ENCODE measurements at places on chromosomes 13 and 19. TPM values are rescaled to one million over a fixed set of nuclear protein-coding genes. Genes with fewer than 3 reads are reported as not detected.

Gene CYP2F1
- not detected for total RNA-seq

Gene BAX
- 15.3 TPM for total RNA-seq

Gene SLITRK5
- total RNA-seq, result 0.33 TPM

Gene LRRC8E
- total RNA-seq, result 2.6 TPM

DNA sequence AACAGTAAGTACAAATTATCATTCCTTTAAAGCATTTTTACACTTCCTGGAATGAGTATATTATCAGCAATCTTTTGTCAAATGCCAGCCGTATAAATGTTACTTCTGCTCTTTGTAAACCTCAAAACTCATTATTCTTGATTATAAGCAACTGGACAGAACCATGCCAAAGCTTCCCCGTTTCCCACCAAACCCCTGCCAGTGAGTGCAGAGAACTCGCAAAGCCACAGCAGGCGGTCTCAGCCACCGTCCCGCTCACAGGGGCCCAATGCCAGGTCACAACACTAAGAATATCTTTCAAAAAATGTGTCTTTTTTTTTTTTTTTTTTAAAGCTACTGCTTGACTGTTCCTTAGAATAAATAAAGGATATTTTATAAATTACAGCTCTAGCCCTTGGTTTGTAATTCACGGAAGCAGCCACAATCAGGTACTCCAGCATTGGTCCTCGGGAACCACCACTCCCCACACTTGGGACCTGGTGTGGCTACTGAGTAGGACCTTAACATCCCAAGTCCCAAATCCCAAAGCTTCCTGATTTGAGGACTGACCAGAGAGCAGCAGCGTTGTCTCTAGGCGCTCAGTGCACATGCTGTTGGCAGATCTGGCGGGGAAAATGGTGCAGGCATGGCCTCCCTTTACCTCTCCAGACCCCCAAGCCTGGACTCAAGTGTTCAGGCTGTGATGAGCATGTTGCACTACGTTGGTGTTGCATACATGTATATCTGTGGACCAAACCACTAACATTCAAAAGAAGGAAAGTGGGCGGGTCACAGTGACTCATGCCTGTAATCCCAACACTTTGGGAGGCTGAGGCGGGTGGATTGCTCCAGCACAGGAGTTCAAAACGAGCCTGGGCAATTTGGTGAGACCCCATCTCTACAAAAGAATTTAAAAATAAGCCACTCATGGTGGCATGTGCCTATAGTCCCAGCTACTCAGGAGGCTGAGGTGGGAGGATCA, 19.0 kb downstream of the KCTD15 start:
- no peak for DNase-seq

- no peak for DNase-seq
These were observed 91.5 kb downstream of the TSC22D1 start for GRCh38 chr13:44484562-44485138.

DNA sequence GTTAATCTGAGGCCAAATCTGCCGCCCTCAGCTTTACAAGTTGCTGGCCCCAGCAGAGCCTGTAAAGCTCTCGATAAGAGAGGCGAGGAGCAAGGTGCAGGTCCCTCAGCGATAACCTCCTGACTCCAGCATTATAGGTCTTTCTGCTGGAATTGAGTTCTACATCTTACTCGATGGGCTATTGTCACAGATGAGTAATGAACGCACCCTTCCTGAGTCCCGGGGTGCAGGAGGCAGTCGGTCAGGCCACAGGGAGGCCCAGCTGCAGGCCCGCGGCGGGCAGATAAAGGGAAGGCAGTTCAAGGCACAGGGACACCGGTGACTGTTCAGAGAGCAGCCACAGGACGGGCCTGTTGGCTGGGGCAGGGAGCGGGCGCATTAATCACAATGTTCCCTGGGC, 157.6 kb upstream of the OBI1 start:
- DNase-seq, result no peak

DNA sequence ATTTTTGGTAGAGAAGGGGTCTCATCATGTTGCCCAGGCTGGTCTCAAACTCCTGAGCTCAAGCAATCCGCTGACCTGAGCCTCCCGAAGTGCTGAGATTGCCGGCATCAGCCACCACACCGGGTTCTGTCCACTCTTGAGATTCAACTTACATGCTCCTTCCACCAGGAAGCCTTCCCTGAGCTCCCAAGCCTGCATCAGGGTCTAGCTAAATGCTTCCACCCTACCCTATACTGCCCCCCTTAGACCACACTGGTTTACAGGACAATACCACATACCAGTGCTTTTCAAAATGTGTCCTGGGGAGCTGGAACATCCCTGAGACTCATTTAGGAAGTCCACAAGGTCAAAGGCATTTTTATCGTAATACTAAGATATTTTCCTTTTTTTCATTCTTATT, 15.1 kb upstream of the CACNG8 start:
- no peak for DNase-seq

DNA sequence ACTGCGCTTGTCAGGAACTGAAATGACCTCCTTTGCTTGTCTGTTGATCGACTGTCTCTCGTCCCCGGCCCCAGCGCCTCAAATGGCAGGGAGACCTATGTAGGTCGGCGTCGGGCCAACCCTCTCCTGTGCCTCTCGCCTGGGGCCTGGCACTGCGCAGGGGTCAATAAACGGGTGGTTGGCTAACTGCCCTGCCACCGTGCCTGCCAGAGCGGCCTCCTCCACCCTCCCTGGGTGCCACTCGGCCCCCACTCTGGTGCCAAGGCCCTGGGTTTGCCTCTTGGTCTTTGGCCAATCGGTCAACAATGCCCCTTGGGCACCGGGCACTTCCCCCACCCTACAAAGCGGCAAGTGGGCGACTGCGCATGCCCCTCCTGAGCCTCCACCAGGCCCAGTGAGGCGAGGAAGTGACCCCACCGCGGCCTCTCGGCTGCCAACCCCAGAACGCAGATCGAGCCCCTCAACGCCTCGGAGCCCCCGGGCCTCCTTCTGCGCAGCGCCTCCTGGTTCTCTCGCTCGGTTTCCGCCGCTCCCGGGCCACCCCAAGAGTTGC, 1.1 kb downstream of the KEAP1 start:
- DNase-seq, result peak; percentile 95

GRCh38 chr19:11125994-11126685, 29.4 kb downstream of the SPC24 start:
- DNase-seq, result peak; percentile 80

DNA sequence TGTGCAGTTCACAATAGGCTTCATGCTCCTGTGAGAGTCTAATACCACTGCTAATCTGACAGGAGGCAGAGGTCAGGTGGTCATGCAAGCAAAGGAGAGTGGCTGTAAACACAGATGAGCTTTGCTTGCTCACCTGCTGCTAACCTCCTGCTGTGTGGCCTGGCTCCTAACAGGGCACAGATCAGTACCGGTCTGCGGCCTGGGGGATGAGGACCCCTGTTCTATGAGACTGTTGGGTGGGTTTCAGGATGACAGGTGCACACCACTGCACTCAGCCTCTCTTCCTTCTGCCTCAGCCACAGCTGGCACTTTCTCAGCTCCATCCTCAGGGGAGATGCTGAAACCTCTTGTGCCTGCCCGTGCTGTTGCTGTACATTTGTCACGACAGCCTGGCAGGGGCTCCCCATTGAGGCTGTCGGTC, 9.7 kb downstream of the CLEC4G start:
- DNase-seq, result no peak

DNA sequence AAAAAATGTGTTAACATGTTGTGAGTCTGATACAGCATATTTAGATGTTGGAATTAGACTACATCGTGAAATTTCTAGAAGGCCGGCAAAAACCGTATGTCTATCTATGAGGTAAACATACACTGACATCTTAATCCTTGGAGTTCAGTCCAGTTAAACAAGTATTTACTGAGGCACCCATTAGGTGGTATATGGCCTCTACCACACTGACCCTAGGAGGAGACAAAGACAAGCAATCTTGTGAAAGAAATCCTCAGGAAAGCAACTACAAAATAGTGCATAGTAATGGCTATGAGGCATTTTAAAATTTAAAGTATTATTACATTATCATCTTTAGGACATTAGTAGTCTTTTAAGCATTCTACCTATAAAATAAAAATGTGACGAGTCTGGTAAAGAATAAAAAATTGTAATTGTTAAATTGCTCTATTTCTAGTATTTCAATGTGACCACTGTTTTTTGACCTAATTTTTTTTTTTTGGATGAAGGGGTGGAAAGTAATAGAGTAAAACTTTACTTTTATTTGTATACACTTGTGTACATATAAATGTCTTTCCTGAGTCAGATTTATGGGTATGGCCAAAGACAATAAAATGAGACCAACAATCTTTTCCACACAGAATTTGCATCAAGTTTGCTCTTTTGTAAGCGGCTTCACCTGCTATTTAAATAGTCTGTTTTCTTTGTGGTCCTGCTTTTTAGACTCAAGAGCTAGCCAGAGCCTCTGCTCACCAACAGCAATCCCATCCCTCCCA, 50.5 kb downstream of the KATNAL1 start:
- no peak for DNase-seq

- no peak for DNase-seq
These were observed 1.5 kb upstream of the ERICH4 start for GRCh38 chr19:41441321-41441945.

DNA sequence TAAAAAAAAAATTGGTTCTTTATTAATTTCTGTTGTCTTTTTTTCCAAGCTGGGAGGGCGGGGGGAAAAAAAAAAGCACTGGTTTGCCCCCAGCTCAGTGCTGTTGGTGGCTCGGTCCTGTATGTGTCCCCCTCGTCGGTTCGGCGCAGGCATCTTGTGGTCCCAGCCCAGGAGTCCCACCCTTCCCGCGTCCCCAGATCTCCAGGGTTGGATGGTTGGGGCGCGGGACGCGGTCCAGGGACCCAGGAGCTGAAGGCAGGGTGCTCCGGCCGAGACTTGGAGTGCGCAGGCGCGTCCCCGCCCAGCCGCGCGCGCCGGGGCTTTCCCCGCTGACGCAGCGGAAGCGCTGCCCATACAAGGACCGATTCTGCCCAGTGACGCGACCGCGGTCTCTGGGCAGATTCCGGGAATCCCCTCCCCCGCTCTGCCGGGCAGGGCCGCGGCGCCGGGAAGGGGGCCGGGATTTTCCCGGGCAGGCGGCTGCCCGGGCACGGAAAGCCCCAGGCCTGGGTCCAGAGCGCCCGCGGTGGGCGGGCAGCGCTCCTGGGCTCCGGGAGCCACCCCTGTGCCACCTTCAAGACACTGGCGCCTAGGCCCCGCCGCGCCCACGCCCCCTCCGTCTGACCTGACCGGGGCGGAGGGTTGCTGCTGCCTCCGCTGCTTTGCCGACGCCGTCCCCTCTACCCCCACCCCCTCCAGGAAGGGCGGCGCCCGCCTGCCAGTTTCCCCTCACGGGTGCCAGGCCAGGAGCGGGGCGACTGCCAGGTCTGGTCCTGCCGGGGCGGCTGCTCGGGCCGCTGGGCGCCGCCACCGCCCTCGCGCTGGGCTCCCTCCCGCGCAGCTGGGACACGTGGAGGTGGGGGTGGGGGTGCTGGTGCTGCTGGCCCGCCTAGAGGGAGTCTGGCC, 2.3 kb downstream of the JUNB start:
- DNase-seq, result peak; percentile 96

- peak; percentile 2 for DNase-seq
These were observed 74.0 kb upstream of the KCTD15 start for GRCh38 chr19:33722456-33723239.

GRCh38 chr13:30033681-30034457, 183.5 kb upstream of the UBL3 start:
- DNase-seq, result no peak

DNA sequence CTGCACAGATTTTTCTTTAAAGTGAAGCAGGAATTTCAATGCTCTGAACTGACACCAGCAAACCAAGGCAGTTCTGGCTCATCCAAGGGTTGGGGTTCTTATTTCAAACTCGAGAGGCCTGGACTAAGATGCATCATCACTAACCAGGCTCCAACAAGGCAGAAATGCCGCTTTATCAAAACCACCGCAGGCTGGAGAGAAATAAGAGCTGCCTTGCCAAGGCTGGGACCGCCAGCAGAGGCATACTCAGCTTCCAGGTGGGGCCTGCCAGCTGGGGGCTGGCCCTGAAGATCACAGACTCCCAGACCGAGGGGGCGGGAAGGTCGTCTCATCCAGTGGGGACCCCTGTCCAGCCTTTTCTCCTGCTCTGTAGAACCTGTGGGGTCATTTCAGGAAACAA, 37.4 kb upstream of the GAS6 start:
- peak; percentile 2 for DNase-seq

- DNase-seq, result no peak
These were observed 14.6 kb downstream of the GTPBP3 start for GRCh38 chr19:17351815-17352435.

DNA sequence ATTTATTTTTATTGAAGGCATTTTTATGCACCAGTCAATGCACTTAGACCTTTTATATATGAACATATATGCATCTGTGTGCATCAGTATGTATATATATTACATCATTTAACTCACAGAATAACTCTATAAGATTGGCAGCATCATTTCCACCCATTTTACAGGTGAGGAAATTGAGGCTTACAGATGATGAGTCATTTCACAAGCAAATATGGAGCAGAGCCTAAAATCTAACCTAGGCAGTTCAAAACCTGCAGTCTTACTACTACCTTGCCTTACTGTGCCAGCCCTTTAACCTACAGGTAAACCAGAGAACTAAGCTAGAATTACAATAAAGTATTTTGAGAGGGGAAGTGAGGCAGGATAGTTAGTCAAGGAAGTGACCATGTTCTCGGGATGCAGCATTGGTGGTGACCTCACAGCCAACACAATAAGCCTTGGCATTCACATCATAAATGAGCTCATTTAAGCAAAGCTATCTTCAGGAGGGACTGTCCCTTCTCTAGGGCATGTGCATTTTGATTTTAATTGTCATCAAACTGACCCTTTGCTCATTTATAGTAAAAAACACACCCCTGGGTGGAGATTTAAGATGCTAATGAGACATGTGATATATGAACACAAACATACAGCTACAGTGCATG, 274.3 kb downstream of the DCLK1 start:
- no peak for DNase-seq

DNA sequence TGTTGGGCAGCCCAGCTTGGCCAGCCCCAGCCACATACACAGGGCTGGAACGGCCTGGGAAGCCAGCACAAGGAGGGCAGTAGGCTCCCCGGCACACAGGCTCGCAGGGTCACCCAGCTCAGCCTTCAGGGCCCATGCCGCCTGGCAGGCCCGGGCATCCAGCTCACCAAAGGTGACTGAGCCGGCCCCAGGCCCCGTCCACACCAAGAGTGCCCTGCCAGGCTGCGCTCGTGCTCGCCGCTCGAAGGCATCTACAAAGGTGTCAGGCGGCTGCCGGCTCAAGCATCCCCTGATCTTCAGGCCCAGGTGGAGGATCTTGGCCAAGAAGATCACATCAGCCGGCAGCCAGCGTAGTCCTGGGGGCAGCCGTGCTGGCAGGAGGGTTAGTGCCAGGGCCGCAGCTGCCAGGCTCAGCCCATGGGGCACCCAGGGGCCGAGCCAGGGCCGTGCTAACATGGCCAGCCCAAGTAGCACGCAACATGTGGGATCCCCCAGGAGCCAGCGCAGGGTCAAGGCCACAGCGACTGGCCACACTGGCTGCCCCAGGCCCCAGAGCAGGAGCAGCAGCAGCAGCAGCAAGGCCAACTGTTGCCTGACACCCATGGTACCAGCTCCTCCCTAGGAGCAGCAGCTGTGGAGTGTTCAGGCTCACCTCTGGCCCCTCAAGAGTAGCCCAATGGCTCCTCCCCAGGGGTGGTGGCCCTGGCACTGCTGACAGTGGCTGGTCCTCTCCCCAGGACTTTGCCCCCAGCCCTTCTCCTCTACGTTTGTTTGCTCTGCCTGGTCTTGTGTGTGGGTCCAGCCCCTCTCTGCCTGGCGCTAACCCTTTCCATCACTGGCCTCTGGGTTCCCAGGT, at the start of gene SLC27A5:
TSS of gene SLC27A5 (minus strand) at position 640 of the 856 bp plus-strand sequence. CDS start at position 603, 37 bp downstream.
- no peak for DNase-seq
